ENCODE measurements at places on chromosomes 7 and 10.

GRCh38 chr7:138077809-138078208, 1.6 kb downstream of the AKR1D1 start:
- DNase-seq: no peak

DNA sequence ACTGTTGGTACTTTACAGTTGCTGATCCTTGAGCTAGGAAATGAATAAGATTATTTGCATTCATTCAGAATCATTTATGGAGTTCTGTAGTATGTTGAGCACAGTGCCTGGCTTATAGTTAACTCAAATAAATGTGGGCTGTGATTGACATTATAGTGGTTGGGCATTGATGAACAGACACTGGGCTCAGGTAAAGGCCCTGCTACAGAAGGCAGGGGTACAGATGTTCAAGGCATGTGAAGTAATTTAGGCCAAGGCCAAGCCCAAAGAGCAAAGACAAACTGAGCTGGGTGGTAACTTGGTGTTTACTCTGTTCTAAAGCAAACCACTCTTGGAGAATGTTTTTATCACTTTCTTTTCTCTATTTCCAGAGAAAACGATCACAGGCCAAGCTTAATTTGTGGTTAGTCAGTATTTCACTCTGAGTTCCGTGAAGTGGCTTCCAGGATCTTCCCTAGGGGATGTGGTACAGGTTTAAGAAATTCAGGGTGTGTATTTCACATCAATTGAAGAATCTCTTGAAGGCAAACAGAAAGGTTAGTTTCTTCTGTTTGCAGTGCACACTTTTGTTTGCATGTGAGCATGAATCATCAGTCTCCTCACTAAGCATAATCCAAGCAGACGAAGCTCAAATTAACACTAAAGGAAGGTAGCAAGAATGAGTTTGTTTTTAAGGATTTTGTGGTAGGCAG, 113.9 kb upstream of the PRR15 start:
- DNase-seq: no peak

GRCh38 chr10:75612904-75613684, 181.7 kb downstream of the LRMDA start:
- DNase-seq: no peak

DNA sequence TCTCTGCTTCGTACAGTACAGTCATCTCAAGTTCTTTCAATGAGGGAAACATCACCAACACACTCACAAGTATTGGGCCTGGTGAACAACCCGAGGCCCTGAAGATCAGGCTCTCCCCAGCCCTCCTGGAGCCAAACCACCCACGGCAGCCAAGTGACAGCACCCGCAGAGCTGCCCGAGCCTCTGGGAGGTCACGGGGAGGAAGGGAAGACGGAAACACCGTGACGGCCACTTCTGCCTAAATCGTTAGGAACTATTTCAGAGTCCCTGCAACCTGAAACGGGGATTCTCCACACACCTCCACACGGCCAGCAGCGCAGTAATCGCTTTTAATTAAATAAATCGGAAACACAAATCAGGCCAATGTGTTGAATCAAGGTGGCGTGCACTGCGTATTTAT, 222.6 kb downstream of the MAD1L1 start:
- DNase-seq: no peak

GRCh38 chr10:94219829-94220228, 142.9 kb downstream of the NOC3L start:
- DNase-seq: no peak

DNA sequence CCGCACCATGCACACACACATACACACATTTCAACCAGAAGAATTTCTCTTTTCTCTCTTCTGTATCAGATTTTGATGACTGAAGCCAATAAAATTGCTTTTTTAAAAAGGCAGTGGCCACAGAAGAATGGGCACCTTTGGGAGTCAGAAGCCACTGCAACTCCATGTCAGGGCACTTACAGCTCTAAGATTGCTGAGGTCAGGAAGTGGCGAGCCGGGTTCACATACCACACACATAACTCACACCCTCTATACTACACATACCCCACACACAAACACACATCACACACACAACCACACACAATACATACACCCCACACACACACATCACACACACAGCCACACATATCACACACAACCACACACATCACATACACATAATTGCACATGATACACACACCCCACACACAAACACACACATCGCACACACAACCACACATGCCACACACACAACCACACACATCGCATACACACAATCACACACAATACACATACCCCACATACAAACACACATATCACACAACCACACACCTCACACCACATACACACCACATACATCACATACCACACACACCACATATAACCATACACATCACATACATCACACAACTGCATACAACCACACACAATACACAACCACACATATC, 31.2 kb downstream of the GPRIN2 start:
- no peak for DNase-seq

DNA sequence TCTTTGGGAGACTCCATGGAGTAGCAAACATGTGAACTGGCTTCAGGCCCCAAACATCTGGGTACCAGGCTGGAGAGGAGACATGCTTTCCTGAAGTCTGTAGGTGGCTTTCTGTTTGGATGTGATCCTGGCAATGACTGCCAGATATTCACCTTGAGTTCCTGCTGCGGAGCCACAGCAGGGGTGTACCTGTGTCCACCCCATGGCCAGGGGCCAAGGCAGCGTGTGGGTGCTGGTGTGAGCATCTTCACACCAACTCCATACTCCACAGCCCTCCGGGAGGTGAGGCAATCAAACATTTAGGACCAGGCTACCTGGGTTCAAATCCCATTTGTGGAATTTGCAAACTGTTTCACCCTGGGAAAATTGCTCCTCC, 113.0 kb downstream of the ADCY1 start:
- DNase-seq: no peak

DNA sequence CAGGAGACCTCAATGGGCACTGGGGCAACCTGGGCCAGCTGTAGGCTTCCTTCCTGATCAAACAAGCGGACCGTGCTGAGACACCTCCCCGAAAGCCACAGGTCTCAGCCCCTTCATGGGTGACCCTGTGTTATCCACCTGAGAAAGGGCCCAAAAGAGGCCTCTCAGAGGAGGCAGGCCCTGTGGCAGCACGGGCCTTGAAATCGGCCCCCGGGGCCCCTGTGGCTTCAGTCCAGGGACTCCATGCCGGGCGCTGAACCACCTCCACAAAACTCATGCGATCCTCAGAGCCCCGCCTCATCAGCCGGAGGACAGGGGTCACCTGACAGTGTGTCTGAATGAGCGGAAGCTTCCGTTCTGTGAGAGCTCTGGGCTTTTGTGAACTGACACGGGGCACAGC, 307.1 kb downstream of the PAXIP1 start:
- DNase-seq: no peak

GRCh38 chr7:137873524-137873923, 26.8 kb upstream of the DGKI start:
- DNase-seq: no peak

DNA sequence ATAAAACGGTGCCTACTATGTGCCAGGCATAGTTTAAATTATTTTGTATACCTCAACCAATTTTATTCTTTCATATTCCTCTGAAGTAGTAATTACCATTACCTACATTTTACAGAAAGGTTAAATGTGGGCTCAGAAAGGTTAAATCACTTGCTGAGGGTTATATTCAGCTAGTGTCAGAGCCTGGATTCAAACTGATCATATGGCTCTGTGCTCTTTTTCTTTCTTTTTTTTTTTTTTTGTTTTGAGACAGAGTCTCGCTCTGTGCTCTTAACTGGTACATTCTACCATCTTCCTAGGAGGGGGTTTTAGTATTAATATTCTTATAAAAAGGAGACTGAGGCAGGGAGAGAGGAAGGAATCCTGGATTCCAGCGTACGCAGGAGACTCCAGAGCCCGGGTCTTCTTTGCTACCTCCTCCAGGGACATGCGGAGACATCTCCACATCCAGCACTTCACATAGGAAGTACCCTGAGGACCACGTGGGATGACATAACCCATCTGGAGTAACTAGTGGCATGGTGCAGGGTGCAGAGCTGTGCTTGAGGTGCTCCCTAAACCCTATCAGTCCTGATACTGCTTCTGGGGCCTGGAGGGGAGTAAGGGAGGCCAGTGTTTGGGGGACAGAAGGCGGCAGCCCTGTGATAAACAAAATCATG, 29.6 kb upstream of the ATXN7L1 start:
- DNase-seq: no peak

GRCh38 chr7:5689716-5690115, 91.7 kb downstream of the RNF216 start:
- DNase-seq: no peak

DNA sequence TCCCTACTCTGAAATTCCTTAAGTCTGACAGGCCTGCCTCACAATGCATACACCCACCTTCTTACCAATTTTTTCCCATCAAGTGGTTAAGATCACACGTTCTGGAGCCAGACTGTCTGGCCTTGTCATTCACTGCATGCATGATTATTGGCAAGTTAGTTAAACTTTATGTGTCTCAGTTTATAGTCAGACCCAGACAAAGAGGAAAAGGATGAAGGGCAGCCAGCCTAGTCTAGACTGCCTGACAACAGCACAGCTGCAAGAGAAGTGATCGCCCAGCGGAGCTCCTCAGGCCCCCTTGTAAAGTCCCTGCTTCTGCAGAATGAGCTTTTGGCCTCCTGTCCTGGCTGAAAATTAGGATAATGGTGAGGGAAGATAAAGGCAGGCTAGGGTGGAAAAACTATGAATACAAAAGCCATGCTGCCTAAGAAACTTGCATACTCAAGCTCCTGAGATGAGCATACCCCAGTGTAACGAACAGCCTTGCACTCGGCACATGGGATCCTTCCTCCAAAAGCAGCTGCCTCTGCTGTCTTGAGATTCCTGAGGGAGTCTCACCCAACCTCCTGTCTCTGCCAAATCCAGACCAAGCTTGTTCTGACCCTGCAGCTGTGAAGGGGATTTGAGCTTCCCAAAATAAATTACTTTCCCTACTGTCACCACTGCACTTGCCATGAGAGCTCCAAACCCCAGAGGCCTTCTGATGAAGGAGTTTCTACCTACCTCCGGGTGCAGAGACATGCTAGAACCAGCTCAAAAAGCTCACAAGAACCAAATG, 26.7 kb upstream of the MRLN start:
- no peak for DNase-seq

DNA sequence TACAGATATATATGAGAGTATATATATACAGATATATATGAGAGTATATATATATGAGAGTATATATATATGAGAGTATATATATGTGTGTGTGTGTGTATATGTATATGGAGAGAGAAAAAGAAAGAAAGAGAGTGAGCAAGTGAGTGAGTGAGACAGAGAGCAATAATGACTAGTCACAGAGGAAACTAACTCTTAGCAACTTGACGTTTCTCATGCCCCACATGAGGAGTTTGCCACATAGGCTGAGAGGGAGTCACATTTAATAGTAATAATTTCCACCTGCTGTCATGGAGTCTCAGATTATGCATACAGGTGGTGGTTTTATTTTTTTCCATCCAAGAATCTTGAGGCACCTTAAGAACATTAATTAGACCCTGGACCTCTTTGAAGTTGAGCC, 199.9 kb downstream of the GATA3 start:
- DNase-seq: no peak

GRCh38 chr7:106888204-106888603, 23.1 kb downstream of the PIK3CG start:
- DNase-seq: no peak

- DNase-seq: no peak
Measured at GRCh38 chr10:124586142-124586541, 124.5 kb downstream of the LHPP start.

GRCh38 chr10:66924674-66925345, 1.0 kb upstream of the LRRTM3 start:
- DNase-seq: no peak
